Muscle of arm (tissue), 14 donors: ENCODE measurements at places on chromosomes 6 and 20.

- no peak for DNase-seq
These were observed 5.3 kb downstream of the POPDC3 start for GRCh38 chr6:105174512-105174911.

DNA sequence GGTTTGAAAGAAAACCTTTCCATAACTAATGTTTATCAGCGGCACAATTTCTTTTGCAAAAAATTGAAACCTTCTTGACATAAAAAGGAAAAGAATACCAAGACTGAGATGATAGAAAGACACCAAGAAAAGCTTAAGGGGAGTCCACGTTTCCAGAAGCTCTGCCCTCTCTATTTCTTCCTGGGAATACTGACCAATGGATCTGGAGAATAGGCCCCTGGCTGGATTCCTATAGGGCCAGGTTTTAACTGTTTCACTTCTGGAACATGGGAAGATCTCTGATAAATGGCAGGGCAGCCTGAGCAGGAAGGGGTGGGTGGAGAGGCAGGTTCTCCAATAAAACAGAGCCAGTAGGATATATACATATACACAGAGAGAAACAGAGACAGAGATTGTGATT, 413.4 kb upstream of the JARID2 start:
- no peak for DNase-seq

- no peak for DNase-seq
These were observed 70.4 kb upstream of the KCNQ5 start for GRCh38 chr6:72551470-72551869.

DNA sequence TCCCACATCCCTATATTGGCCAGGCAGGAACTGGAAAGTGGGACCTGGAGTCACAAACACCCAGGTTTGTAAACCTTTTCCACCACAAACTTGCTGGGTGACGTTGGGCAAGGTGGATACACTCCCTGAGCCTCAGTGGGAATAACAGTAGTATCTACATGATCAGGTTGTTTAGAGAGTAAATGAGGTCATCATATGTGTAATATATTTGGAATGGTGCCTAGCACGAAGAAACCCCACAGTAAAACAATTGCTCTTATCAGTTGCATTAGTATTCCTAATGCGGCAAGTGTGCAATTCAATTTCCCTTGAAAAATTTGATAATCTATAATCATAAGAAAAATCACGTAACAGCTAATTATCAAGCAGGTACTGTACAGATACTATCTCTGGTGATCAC, 51.9 kb downstream of the HIVEP2 start:
- no peak for DNase-seq

DNA sequence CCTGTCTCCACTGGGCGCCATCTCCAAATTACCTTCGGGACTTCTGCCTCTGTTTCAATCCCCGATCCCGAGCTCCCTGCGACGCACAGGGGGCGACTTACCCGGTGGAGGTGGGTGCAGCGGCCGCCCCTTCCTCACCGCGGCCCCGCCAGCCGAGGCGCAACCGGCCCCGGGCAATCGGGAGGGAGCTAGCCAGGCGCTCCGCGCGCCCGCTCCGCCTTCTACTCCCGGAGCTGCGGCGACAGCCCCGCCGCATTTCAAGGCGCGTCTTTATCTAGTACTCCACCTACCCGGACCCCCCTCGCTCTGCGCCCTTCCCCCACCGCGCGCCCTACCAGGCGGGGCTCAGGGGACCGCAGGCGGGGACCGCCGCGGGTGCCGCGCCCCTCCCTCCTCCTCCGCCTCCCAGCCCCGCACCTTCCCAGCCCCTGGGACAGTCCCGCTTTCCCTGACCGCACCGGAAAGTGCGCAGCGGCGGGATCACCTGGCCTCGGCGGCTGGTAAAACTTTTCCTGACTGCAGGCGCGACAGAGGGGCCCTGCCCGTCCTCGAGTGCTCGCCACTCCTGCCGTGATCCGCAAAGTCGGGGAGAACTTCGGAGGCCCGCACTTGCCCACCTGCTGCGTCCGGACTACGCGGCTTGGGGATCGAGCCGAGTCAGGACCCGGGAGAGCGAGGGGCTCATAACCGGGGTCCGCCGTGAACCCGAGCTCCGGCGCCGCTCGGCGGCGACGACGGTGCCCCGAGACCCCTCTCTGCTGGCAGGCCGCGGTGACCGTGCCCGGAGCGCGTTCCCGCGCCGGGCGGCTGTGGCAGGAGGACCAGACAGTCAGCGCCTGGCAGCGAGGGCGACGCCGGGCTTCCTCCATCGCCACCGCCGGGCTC, 8.0 kb upstream of the NKX2-2 start:
- no peak for DNase-seq

DNA sequence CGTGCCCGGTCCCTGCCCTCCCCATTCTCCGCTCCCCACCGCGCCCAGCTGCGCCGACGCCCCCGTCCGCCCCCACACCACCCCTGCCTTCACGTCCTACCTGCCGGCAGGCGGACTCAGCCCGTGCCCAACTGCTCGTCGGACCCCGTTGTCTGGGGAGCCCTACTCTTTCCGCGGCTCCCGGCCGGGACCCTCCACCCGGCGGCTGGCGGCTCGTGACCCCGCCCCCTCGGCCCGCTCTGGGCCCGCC, at the start of gene SERAC1:
SERAC1 (minus strand) TSS at position 223 of the 250 bp plus-strand sequence. CDS start 9,899 bp downstream, outside the sequence.
- no peak for DNase-seq

DNA sequence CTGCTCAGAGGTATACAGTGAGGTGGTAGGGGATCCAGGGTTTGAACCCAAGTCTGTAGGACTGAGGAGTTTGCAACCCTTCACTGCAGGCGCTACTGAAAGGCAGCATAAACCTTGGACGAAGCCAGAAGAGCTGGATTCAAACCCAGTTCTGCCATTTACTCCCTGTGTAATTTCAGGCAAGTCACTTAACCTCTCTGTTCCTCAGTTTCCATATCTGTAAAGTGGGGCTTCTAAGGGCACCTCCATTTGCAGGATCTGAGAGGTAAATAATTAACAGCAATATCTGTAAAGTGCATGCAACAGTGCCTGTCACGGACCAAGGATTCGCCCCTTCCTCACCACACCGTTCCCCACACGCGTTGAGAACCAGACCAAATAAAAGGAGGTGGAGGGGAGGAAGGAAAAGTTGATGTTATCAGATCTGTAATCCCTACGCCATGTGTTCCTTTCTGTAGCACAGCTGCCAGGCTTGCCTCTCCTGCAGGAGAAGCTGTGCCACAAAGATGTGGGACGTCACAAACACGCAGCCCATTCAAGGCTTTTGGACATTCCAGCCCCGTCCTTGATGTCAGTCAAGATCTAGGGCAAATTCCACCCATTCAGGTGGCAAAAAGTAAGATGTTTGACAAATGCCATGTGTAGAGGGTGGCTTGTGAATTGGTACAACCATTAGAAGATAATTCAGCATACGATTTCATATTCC, 9.8 kb downstream of the RIPOR3 start:
- no peak for DNase-seq

GRCh38 chr6:26107935-26108334, 20.7 kb downstream of the HFE start:
- DNase-seq = no peak

DNA sequence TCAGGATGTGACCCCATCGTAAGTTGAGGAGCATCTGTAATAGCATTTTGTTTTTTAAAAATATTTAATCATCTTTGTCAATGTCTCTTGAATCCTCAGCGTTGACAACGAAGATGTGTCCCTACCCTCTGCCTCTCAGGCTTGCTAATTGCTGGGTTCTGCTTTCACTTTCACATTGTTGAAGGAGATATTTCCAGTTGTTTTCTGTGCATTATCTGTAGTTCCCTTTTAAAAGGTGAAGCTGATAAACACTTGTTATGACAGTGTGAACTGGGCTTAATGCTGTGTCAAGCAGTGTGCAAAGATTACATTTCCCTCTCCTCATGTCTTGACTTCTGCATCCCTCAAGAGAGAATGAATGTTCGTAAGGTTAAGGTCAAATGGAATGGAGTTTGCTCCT, 54.9 kb downstream of the CSE1L start:
- no peak for DNase-seq

DNA sequence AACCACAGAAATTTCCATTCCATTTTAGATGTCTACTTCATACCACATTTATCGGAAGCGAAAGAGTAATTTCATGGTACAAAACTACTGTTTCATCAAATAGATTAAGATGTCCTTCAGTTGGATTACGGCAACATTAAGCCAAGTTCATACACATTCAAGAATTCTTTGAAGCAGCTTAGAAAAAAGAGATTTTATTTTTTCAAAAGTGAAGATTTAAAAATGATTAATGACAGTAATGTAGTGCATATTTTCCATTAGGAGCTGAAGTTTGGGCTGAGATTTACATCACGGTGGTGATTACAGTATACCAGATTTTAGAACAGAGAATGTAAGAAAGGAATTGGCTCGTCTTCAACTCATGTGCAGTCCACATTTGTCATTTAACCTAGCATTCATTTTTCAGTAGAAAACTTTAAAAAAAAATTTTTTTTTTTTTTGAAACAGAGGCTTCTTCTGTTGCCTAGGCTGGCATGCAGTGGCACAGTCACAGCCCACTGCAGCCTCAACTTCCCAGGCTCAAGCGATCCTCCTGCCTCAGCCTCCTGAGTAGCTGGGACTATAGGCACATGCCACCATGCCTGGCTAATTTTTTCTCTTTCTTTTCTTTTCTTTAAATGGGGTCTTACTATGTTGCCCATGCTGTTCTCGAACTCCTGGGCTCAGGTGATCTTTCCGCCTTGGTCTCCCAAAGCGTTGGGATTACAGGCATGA, 1.9 kb downstream of the SYNJ2 start:
- DNase-seq = no peak

DNA sequence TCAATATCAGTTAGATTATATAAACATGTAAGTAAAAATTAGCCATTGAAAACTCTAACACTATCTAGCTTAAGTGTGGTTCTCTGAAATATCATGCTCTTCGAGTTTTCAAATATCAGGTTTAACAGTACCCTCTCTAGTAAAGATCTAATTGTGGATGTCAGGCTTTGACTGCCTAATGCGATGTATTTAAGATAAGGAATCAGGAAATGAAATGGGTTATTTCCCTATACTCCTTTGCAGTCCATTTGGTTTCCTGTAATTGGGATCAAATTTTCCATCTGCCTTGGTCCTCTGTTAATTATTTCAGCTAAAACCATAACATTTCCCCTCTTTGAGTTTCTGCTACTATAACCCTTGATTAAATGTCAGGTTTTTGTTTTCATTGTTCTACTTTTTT, 361.3 kb upstream of the MMS22L start:
- no peak for DNase-seq

- no peak for DNase-seq
These were observed 58.0 kb upstream of the TMEM200A start for GRCh38 chr6:130307752-130308361.

DNA sequence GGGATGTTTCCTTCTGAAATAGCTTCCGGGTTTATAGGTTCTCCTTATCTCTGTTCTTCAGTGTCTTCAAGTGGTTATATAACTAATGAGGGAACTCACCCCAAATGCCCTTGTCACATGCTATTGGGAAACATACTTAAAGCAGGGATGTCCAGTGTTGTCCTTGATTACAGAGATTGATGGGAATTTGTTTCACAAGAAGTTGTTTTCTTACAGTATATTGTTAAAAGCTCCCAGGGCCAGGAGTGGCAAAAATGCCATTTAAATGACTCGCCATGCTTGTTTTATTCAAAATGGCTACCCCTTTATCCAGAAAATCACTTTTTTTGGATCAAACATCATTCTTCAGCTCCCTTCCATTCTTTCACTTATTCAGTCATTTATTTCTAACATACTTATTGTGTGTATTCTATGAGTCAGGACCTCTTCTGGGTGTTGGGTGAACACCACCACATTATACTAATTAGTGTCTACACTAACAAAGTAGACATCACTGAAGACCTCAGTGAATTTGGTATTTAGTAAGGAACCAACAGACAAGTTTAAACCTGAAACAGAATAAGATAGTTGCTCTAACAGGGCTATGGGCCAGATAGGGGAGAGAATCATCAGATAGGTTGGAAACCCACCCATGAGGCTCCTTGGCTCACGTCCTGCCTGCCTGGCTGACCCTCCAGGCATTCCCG, 791.1 kb downstream of the MAFB start:
- DNase-seq = no peak

DNA sequence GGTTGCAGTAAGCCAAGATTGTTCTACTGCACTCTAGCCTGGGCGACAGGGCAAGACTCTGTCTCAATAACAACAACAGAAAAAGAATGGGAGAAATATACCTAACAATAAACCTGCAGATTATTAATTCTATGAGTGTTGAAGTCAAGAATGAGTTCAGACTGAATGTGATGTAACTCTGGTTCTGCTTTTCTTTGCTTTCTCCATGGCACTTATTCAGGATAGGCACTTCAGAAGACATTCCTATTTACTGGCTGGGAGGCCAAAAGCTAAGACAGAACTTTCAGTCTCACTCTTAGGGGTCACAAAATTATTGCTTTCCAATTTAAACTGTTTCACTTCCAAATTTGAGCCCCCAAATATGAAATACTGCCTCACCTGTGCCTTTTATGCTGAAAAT, 15.7 kb upstream of the PRIM2 start:
- no peak for DNase-seq

GRCh38 chr6:129276986-129277385, 394.0 kb downstream of the LAMA2 start:
- DNase-seq = no peak

GRCh38 chr20:9507544-9508239, 6.7 kb upstream of the LAMP5 start:
- DNase-seq = no peak

DNA sequence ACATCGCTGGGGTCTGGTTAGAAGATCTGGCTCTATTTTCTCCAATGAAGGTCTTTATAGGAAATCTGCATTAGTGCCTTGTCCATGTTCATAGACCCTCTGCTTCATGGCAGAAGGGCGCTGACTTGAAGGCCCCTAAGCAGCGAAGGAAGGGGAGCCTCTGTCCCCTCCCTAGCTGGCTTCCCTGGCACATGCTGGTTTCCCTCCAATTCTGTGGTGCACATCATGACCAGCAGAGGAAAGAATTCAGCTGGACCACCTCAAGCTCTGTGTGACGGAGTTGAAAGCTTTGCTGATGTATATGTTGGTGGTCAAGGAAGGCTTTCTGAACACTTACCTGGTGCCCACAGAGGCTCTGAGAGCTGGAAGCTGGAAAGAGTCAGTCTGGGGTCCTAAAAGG, 129.7 kb upstream of the MYLIP start:
- DNase-seq = no peak

- no peak for DNase-seq
These were observed 97.4 kb upstream of the SALL4 start for GRCh38 chr20:51899674-51900073.

GRCh38 chr20:51416532-51417249, 125.8 kb downstream of the NFATC2 start:
- no peak for DNase-seq

- no peak for DNase-seq
These were observed 48.5 kb downstream of the LIN28B start for GRCh38 chr6:105005451-105005850.
